ENCODE measurements at places on chromosomes 12 and 14.

- DNase-seq, result no peak
These were observed 90.2 kb downstream of the TTLL5 start for GRCh38 chr14:75751296-75751695.

- DNase-seq, result no peak
These were observed 117.7 kb downstream of the OTOGL start for GRCh38 chr12:80217011-80217535.

GRCh38 chr14:52589646-52590045, 37.0 kb downstream of the GPR137C start:
- no peak for DNase-seq

GRCh38 chr12:92496790-92497189, 206.0 kb upstream of the PLEKHG7 start:
- no peak for DNase-seq

DNA sequence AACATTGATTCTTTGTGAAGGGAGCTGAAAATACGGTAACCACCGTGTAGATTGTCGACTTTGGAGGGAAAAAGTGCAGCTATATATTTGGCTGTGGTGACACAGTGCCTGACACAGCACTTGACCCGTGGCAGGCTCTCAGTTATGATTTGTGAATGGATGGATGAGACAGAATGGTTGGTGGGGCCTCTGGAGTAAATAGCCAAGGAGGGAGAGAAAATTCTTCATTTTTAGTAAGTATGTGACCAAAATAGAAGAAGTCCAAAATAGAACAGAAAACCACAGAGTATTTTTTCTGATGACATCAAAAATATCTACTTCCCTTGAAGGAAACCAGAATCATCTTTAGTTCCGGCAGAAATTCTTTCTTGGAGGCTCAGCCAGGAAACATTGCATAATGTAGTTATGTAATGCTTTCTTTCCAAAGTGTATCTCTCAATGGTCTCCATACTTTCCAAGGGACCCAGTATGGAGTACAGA, 82.0 kb upstream of the WSCD2 start:
- DNase-seq, result no peak

DNA sequence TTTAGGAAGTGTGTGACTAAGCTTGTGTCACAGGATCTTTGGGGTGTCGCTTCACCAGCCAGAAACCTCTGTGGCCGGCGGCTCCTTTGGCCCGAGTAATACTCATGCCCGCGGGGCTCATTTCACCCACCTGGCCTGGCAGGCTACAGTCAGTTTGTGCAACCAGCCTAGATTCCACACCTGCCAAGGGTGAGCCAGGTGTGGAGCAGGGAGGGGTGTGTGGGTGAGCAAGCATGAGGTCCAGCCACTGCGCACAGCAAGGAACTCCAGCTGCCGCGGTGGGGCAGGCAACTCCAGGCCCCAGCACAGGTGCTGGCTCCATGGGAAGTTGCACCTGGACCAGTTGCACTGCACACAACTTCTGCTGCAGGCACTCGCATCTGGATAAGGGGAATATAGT, 462.3 kb upstream of the LRFN5 start:
- DNase-seq, result no peak

DNA sequence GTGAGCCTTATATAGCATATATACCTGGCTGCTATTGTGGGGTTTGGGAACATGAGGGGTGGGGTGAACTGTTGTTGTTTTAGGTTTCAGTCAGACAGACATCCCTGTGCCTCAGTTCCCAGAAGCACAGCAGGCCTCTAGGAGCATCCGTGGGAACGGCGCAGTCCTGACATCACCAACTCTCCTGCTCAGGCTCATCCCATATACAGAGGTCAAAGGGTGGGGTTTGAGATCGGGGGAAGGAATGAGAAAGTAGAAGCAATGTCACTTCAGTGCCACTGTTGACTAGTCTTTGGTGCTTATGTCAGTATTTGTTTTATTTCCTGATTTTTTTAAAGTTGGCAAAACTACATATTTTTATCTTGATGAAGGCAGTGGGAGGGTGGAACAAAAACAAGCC, 43.1 kb upstream of the A2ML1 start:
- DNase-seq, result no peak

- DNase-seq, result no peak
These were observed 172.2 kb downstream of the NPAS3 start for GRCh38 chr14:33110737-33111443.

Measured in activated CD8-positive, alpha-beta memory T cell treated with anti-CD3 and anti-CD28 coated beads for 1 hour (primary cell).